ENCODE measurements at places on chromosomes 3 and 15.

DNA sequence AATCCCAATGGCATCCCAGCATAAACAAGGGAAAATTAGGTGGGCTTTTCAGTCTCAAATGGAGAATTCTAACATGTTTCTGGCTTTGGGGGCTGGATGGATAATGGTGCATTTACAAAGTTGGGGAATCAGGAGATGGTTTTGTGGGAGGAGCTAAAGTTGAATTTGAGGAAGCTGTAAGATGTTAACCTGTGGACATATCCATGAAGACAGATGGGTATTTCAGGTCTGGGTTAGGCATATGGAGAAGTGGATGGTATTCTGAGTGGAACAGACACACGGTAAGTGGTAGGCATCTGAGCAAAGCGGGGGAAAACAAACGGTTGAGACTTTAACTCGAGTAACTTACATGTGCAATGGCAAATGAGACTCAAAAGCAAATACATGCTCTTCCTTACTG lies 1.7 kb upstream of the LMLN start:
- DNase-seq = no peak

- DNase-seq = peak; percentile 41
These were observed 126.3 kb downstream of the TNIK start for GRCh38 chr3:171333784-171334464.

DNA sequence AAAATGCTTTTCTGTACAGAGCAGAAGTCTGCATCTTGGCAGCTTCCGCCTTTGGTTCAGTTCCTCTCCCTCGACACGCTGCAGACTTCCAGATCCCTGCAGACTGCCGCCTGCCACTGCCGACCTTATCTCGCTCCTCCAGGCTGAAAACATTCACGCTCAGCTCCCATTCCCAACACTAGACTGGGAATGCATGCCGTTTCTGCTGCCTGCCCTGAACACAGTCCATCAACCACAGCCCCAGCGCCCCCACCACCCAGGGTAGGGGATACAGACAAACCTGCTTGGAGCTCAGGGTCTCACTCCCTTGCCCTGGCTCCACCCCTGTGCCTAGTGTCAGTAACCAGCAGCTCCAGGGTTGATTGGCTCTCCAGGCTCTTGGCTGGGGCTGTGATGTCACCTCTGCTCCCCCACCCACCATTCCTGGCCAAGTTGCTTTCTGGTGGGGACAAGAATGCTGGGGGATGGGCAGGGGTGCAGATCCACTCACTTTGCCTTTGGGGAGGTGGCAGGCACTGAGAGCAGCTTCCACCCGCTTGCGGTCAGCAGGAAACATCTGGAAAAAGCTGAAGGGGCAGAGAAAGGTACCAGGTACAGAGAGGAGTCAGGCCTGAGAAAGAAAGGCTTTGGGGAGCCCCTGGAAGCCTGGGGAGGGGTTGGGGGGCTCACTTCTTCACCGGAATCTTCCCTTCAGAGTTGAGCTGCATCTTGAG lies 6.1 kb downstream of the PLCB2 start:
- DNase-seq = no peak

DNA sequence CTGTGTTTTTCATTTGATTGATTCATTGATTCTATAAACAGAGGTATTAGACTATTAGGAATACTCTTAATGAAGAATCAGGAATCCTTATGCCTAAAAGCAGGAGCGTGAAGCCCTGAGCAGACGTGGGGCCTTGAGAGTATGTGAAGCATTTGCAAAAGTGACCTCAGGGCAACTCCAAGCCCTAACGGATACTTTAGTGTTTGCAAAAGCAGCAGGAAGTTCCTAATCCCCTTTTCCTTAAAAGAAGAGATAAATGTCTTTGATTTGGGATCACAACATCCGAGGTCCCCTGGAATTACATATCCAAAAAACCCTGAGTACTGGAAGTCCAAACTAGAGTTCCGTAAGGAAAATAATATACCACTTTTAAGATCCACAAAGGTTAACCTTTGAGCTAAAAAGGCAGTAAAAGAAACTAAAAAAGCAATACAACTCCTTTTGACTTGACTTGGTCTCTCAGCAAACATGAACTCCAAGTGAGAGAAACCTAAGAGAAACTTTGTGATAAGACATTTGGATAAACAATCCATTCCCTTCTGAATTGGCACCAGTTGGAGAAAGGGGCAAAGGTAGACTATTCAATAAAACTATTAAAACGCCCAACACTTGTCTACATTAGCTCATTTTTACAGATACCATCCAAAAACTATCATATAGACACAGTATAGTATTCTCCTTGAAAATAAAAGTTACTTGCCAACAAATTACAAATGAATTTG lies 27.4 kb downstream of the PRTG start:
- DNase-seq = no peak

DNA sequence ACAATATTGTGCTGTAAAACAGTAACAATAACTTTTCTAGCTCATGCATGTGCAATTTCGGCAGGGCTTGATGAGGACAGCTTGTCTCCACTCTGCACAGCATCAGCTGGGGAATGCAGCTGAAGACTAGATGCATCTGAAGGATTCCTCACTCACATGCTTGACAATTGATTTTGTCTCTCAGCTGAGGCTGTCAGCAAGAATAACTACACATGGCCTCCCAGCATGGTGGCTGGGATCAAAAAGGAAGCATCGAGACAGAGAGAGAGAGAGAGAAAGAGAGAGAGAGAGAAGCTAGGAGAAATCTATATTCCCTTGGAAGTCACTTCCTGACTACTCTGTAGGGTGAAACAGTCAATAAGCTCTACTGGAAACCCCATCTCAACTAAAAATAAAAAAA lies 487.1 kb downstream of the PLOD2 start:
- DNase-seq = no peak

DNA sequence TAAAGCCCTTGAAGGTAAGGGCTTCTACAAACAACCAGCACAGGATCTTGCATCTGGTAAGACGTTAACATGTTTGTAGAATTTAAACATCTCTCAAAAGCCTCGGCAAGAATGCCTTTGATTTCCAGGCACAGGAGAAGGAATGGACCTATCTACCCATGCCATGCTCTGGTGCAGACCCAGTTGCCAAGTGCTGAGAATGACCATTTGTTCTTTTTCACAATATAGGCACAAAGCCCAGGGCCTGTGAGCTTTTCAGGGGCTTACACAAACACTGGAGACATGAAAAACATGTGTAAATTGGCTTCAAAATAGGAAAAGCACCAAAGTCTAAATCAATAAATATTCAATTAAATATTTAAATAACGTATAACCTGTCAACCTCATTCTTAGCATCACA lies 266.9 kb upstream of the TTC14 start:
- DNase-seq = no peak

DNA sequence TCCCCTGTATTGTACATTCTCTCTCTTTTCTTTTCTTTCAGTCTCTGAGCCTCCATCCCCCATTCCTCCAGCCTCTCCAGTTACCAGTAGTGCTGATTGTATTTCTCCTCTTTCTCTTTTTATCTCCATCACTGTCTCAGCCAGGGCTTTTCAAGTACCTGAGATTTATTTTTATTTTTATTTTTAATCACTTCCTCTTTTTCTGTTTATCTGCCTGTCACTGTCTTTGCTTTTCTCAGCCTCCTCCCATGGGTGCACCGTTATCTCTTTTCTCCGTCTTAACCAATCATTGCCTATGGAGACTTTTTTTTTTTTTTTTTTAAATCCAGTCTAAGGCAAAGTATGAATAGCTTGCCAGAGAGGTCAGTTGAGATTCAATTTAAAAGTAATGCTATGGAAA lies 359.3 kb downstream of the GAP43 start:
- DNase-seq = no peak

- no peak for DNase-seq
These were observed 7.4 kb downstream of the LRRC58 start for GRCh38 chr3:120341658-120342346.

- no peak for DNase-seq
These were observed 14.5 kb downstream of the NUP210 start for GRCh38 chr3:13405614-13406013.

DNA sequence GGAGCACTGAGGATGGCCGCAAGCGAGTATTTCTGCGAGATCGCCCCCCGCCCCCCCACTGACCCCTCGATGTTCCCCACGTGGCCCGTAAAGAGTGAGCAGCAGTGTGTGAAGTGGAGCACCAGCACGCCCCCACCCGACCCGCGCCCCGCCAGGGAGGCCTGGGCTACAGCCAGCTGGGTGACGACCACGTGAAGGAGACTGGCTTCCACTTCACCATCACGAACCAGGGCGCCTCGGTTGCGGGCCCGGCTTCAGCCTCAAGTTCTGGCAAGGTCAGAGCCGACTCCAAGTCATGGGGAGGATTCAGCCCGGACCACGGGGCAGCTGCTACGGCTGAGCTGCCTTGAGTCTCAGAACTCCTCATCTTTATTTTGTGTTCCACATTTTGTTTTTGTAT lies 2.4 kb upstream of the RNU5B-1 start:
- no peak for DNase-seq

DNA sequence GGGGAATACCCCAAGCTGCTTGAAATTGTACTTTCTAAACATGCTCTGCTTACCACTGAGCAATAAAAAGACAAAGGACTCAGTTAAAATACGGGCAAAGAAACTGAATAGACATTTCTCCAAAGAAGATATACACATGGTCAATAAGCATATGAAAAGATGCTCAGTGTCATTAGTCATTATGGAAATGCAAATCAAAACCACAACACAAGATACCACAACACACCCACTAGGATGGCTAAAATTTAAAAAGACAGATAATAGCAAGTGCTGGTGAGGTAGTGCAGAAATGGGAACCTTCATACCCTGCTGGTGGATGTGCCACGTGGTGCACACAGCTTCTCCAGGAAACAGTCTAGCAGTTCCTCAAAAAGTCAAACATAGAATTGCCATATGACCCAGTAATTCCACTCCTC lies 21.3 kb downstream of the LRIG1 start:
- no peak for DNase-seq

DNA sequence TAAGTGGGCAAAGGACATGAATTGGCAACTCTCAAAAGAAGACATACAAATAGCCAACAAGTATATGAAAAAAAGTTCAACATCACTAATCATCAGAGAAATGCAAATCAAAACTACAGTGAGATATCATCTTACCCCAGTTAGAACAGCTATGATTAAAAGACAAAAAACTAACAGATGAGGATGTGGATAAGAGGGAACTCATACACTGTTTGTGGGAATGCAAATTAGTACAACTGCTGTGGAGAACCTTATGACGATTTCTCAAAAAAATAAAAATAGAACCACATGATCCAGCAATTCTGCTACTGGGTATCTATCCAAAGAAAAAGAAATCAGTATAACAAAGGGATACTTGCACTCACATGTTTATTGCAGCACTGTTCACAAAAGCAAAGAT lies 28.6 kb downstream of the NEK10 start:
- no peak for DNase-seq

GRCh38 chr15:48695827-48696573 lies 50.5 kb upstream of the FBN1 start:
- no peak for DNase-seq

DNA sequence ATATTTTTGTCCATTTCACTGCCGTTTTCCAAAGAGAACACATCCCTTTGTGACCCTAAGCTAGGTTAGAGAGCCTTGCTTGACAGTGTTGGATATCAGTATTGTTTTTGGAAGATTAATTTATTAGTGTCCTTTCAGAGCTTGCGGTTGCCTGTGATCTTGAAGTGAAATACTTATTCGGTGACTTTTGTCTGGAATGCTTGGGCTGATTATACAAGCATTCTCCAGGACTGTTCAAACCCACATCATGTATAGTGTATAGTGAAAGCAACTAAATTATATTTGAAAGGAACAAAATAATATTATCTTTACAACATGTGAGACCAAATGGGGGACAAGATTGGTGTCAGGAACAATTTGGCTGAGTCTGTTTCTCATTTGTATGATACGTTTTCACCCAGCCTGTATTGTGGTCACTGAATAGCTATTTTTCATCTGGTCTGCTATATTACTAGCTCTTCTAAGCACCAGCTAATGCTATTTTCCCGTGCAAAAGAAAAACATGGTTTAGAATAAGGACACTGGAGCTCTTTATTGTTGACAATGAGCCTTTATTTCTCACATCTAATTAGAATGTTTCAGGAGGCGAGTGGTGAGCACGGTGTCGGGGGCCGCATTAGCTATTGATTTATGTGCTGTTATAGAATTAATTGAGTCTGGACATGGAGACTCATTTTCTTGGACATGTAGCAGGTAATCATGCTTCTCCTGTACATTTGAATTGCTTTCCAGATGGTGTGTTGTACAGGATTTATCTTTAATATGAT lies 158.1 kb downstream of the APBA2 start:
- DNase-seq = no peak

DNA sequence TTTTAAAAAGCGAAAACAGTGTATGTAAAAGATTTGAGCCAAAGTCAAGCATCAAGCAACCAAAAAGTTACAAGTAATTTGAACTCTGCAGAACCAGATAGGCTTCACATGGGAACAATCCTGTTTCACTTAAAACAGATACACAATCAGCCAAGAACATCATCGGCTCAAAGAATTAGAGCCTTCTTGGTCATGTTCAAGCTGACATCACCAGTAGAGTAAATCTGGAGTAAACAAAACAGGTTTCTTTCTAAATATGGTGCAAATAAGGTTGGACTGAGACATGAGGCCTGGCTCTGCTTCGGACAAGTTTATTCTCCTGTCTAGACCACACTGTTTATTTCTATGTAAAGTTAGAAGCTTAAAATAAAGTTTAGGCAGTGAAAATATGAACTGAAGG lies 116.0 kb downstream of the GMNC start:
- DNase-seq = no peak

DNA sequence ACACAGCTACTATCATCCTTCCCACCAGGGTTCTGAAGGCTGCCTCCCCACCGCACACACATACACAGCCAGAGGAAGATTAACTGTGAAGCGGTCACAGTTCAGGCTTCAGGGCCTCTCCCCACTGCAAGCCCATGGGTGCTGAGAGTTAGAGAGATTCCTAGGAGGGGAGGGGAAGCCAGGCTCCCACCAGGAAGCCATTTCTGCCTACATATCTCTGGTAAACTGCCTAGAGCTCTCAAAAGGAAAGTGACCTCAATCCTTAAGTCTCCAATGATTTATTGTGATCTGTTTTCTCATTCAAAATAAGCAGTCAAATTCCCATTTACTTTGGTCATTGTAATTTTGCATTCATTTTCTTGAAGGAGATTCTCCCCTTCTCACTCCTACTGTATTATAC lies 141.0 kb upstream of the BNIP2 start:
- no peak for DNase-seq

DNA sequence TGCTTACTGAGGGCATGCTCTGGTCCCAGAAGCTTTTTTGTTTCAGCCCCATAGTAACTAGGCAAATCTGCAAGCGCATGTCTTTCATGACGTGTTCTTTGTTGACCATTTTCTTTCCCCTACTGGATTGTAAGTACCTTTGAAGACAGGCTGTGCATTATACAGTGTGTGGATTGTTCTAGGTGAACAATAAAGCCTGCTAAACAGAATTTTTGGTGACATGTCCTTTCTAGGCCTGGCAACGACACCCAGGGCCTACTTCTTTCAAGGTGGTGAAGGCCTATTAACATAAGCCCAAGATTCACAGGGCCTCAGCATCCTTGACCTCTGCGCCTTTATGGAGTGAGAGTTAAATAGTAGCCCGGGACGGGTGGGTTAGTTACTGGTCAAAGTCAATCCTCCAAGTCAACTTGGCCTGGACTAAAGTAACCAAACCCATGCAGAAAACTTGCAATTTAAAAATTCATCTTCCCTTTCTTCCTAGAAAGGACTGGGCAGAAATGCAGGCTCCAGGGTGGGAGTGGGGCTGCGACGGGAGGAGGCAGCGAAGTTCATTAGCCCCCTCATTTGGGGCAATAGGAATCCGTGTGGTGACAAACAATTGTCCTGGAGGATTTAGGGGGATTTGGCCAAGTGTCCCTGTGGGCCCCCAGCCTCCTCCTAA lies 37.6 kb upstream of the TRIM71 start:
- no peak for DNase-seq

GRCh38 chr3:189673535-189673934 lies 42.3 kb downstream of the TP63 start:
- DNase-seq = no peak
